IMR-90 (cell line): ENCODE measurements at places on chromosomes 4 and X. TPM values are rescaled to one million over a fixed set of nuclear protein-coding genes. Genes with fewer than 3 reads are reported as not detected.

DNA sequence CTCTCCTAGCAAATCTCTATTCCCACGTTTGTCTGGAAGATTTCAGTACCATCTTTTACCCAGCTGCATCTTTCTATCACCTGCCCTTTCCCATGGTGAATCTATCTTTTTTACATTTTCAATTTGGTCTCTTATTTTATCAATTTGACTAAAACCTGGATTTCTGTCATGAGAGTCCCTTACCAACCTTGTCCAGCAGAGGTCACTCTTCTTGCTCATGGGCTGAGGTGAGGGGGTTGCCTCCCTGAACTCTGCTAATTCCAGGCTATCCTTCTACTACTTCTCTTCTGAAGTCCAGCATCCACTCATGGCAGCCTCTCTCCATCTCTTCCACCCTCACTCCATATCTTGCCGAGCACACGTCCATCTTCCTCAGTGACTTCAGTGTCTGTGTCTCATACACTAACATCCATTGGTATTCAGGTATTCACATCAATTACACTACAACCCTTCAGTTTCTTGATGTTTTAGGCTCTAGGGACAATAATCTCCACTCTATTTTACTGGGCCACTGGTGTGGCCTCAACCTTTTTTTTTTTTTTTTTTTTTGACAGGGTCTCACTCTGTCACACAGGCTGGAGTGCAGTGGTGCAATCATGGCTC lies 17.8 kb upstream of the ZNF827 start:
- peak; percentile 40 for DNase-seq

- DNase-seq, result no peak
Measured at GRCh38 chr4:38925492-38926413, 58.1 kb downstream of the FAM114A1 start.

GRCh38 chr4:47830265-47831025 lies 7.4 kb downstream of the CORIN start:
- DNase-seq, result peak; percentile 21

- no peak for DNase-seq
Measured at GRCh38 chrX:2183193-2183725, 317.5 kb downstream of the DHRSX start.

DNA sequence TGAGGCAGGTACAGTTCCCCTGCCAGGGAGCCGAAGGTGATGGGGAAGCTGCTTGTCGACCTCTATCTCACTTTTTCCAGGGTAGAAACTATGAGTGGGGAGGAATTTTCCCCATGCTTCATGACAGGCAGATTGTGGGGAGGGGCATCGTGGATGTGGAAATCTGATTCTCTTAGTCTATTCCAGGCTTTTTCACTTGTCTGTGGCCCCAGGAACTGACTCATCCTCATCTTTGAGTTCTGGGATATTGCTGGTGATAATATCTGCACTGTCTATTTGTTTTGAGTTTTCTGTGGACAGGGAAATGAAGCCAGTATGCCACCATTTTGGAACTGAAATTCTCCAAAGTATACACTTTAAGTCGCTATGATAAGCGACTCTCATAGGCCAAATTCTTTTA lies 7.6 kb upstream of the TLR2 start:
- DNase-seq, result peak; percentile 12

- DNase-seq, result no peak
Measured at GRCh38 chrX:28998609-28999135, 411.4 kb downstream of the IL1RAPL1 start.

DNA sequence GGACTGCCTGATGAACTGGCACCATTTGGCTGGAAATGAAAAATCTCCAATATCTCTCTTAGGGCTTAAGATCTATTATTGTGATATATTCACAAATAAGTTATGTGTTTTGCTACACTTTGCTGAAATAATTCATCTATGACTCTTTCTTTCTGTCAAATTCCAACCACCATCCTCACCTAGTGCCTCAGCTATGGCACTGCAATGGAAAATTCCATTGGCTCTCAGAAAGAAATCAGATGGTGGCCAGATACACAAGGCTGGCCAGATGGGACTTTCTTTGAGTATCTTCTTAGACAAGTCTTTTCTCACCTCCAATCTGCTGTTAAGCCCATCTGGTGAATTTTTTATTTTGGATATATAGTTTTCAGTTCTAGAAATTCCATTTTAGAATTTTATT lies 28.0 kb downstream of the NAT8L start:
- DNase-seq, result no peak

DNA sequence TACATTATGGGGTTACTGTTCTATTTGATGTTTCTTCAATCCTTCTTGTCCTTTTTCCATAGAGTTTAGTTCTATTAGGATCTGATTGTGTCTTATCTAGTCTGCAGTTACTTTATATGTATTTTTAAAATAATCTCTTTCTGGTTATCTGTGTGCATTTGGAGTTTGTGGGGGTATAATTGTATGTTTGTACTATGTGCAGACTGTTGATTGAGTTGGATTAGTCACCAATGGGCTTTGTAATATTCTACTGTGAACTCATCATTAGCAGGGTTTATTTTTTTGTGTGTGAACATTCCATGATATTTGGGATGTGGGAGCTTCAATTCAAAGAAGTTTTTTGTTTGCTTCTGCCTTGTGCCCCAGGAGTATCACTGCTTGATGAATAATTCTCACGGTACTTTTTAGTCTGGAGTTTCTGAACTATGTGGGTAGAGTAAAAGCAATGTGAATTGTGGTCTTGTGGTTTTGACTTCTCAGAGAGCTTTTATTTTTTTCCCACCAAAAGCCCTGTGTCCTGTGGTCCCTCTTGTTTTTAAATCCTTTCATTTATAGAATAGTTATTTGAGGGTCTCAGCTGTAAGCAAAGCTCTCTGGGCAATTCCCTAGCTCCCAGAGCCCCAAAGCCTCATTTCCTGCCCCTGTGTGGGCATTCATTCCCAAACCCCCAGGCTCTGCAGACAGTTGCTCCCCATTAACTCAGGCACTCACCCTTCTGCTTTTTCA lies 127.8 kb downstream of the PHKA2 start:
- DNase-seq, result no peak

DNA sequence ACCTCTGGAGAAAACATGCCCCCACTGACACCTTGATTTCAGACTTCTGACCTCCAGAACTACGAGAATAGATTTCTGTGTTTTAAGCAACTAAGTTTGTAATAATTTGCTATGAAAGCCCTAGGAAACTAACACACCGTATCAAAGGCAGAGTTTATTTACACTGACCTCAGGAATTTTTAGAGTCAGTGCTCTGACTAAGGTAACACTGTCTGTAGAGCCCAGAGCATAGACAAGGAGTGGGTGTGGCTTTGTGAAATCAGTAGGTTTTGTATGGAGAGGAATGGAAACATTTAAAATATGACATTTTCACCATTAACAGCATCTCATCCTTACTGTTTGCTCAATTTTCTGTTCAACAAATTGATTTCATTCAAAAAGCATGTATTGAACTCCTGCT lies 764.4 kb upstream of the PCDH10 start:
- DNase-seq, result no peak

- no peak for DNase-seq
Measured at GRCh38 chr4:142164767-142165500, 528.6 kb downstream of the IL15 start.

- DNase-seq, result no peak
Measured at GRCh38 chr4:59759082-59759825, 1440.9 kb upstream of the ADGRL3 start.

GRCh38 chr4:143336781-143337599 lies at the start of gene GAB1:
GAB1 (plus strand) TSS chr4:143336876; CDS start chr4:143337189, 313 bp downstream.
- DNase-seq, result peak; percentile 80

GRCh38 chr4:2798399-2799223 lies 5.7 kb downstream of the SH3BP2 start:
- DNase-seq, result no peak

DNA sequence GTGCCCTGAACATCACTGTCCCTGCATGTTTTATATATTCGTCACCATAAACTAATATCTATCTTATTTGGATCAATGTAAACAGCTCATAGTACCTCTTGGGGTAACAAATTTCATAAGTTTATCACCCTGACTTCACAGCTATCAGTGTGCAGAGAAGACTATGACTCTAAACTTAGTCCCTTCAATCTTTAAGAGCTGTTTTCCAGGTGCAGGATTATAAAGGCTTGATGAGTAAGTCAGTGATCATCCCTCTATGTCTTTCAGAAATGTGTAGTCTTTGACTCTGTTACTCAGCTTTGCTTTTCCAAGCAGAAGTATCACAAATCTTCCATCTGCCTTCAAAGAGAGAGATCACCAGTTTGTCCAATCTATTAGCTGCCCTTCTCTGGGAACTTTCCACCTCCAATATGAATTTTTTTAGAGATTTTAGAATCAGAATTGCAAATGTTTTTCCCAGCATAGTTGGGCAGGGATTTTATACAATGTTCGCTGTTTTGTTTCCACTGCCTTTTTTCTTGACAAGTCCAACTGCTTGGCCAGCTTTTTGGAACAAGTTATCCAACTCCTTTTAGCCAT lies 45.1 kb upstream of the TSPAN7 start:
- no peak for DNase-seq

GRCh38 chr4:145083891-145084605 lies 13.9 kb downstream of the ANAPC10 start:
- DNase-seq, result peak; percentile 47

DNA sequence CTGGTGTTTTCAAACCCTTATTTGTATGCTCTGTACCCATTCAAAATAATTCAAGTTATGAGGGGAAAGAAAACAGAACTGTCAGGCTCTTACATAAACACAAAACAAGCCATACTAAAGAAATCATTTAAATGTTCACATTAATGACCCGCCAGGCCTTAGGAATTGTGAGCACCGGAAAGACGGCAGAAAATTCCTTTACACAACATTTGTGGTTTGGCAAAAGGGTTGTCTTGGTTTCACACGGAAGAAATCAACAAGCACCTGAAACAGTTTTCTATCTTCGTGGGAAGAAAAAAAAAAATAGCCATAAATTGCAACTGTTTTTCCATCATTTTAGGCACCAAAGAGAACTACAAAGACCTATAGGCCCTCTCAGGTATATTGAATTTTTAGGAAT lies 188.5 kb upstream of the FTHL17 start:
- no peak for DNase-seq

GRCh38 chr4:61666244-61666643 lies 466.1 kb downstream of the ADGRL3 start:
- no peak for DNase-seq

Gene NWD2
- not detected in 2 replicates for total RNA-seq

Gene STAP1
- total RNA-seq, result not detected in 2 replicates

Gene NSG1
- 0.56 and 0.72 TPM in 2 replicates for total RNA-seq

Gene SSX2
- total RNA-seq, result not detected in 2 replicates

Gene LONRF3
- total RNA-seq, result not detected in 2 replicates
